NCI-H345 (cell line): ENCODE measurements at places on chromosomes 3 and 15.

GRCh38 chr3:152349392-152349791 is 80.7 kb downstream of the MBNL1 start:
- DNase-seq = no peak

DNA sequence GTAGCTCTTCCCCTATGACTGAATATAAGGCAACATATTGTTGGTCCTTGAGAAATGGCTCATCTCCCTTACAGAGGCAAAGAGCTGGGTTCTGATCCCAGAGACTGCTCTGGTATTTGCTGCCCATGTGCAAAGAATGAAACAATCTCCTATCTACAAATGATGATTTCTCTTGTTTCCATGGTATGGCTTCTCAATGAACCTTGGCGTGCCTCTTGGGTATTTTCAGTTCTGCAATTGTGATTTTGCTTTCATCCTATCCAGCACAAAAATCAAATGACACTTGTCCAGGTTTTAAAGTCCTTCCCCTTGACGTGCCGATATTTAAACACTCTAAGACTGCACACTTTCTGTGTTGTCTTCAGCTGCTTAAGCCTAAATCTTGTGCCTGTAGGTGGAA is 109.8 kb upstream of the NR2F2 start:
- no peak for DNase-seq

DNA sequence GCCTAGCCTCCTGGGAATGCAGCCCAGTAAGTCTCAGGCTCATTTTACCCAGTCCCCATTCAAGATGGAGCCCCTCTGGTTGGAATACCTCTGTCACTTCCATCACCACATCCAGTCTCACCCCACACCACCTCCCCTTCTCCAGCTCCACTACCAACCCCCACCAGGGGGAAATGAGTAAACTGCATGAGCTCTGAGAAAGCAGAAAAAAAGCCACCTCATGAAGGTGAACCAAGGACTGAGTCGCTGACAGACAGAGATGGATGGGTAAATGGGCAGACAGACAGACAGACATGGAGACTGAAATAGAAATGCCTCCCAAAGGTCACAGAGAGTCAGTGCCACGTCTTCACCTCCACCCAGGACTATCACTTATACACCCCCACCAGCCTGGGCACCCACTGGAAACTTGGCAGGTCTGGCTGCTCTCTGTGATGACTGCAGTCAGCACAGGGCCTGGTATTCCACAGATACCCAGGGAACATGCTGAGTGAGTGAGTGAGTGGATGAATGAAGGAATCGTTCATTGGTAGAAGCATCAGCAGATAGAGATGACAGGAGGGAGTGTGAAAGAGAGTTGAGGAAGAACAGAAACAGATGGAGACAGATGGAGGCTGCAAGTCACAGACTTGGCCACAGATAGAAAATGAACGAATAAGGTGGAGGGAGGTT is 4.9 kb upstream of the LOXL1 start:
- no peak for DNase-seq

- DNase-seq = no peak
Measured at GRCh38 chr3:46924921-46925584, 47.5 kb downstream of the PTH1R start.

DNA sequence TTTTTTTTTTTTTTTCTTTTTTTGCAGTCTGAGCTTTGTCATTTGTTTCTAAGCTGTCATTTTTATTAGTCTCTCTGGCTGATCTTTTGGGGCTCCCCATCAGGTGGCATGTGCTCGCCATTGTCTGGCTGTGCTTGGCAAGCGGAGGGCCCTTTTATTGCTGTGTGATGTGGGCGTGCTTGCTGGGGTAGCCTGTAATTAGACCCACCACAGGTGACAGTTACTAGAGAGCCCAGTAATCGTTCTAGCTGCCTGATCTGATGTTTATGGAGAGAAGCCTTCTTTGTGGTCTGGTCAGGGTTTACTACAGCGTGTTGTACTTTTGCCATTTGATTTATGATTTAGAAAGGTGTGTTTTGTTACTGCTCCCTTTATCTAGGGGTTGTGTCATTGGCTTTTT is 179.9 kb downstream of the MCTP2 start:
- peak; percentile 90 for DNase-seq

DNA sequence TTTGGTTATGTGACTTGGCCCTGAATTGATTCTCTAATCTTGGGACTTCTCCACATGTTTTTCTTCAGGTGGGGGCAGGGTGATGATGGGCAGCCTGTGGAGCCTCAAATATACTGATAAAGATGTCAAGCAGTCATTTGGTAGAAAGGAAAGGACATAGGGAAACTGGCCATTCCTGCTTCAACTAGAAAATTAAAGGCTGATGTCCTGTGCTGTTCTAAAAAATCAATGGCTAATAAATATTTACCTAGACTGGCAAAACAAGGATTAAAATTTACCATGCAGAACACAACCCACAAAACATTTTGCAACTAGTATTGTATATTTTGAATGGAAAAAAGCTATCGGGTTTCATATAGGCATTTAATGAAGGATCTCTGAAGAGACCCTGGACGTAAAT is 133.7 kb downstream of the GADL1 start:
- DNase-seq = no peak

DNA sequence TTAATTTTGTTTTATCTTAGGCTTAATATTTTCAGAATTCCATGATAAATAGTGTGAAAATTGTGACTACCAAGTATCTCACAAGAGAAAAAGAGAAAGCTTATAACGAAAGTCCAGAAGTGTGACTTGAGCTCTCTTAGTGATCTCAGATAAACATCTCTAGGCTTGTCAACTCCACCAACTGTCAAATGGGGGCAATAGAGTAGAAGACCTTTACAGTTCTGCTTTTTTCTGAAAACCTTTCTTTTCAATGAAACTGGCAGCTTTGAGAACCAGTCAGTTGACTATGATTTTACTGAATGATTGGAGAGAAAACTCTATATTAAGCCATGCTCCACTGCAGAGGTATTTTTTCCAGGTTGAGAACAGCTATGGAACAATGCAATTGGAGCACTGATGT is 119.2 kb upstream of the TP63 start:
- no peak for DNase-seq

GRCh38 chr15:26037369-26037768 is 174.2 kb upstream of the ATP10A start:
- DNase-seq = no peak

GRCh38 chr3:31622636-31623288 is 90.0 kb downstream of the STT3B start:
- DNase-seq = no peak

DNA sequence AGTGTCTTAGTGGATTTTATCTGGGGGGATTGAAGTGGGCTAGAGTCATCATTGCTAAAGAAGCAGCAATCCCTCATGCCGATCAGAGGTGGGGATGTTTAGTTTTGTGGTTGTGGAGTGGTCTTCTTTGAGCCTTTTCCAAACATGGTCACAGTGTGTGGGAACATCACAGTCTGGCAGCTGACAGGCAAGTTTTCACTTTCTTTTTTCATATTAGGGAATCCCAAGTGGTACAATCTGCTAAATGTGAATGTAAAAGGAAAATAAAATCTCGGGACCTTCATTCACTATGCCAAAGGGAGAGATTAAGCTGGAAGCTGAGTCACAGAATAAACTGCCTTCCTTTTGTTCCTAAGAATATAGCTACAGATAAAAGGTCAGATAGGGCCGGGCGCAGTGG is 10.4 kb upstream of the CX3CR1 start:
- DNase-seq = no peak

DNA sequence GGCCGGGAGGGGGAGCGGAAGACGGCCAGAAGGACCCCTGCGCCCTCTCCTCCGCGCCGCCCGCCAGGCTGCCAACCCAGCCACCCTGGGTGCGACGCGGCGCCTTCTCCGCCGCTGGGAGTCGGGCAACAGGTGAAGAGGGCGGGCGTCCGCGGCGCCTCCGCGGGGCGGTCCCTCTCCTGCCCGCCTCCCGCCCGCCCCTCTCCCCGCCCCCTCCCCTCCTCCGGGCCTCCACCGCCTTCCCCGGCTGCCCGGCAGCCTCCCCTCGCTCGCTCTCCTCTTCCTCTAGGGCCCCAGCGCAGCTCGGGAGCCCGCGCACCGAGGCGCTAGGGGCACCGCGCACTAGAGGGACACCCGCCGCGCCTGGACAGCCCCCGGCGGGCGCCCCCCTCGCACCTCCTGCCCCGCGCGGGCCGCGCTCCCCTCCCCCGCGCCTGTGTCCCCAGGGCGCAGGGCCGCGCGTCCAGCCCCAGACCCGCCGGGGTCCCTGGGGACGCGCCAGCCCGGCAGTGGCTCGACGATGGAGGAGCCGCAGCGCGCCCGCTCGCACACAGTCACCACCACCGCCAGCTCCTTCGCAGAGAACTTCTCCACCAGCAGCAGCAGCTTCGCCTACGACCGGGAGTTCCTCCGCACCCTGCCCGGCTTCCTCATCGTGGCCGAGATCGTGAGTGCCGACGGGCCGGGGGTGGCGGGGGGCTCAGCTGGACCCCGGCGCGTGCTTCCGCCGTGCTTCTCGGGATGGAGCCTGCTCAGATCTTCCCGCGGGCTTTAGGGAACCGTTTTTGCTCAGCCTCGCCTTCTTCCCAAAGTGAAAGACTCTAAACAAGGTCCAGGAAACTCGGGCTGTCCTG is at the start of gene CMTM8:
Gene CMTM8, plus strand, starts transcription at position 228 of the 854 bp plus-strand sequence. Its CDS starts 293 bp downstream, at position 521.
- DNase-seq = peak; percentile 63

DNA sequence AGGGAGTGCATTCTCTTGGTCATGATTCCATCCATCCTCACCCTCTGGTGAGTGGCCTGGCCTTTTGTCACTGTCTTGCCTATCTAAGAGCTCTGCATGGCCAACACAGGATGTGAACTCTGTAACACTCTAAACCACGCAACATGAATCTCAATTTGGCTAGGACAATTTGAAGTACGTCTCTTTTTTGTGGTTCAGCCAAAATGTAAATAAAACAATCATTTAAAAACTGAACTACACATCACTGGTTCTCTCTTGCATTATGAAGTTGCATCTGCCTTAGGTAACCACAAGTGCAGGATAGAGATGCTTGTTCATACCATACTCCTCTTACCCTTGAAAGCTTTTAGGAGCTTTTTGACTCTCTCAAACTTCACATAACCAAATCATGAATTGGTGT is 27.3 kb downstream of the CCR3 start:
- DNase-seq = no peak

- no peak for DNase-seq
Measured at GRCh38 chr15:47822048-47822447, 104.7 kb downstream of the SEMA6D start.

DNA sequence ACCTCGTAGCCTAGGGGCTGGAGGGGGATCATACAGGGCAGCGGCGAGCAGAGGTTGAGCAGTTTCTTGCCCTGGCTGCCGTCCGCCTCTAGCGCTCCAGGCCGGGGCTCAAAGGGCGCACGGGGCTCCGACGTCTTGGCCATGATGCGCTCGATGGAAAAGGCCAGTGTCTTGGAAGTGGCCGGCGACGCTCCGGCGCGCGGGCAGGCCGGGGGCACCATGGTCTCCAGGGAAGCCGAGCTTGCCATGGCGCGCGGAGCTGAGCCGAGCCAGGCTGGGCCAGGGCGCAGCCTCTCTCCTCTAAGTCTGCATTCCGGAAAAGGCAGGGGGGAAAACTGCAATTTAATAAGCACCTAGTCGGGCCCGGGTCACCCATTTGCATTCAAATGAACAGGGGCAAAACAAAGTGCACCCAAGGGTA is 719 bp downstream of the FEZF2 start:
- no peak for DNase-seq

- DNase-seq = no peak
Measured at GRCh38 chr3:46349484-46350261, 4.2 kb upstream of the CCR2 start.

DNA sequence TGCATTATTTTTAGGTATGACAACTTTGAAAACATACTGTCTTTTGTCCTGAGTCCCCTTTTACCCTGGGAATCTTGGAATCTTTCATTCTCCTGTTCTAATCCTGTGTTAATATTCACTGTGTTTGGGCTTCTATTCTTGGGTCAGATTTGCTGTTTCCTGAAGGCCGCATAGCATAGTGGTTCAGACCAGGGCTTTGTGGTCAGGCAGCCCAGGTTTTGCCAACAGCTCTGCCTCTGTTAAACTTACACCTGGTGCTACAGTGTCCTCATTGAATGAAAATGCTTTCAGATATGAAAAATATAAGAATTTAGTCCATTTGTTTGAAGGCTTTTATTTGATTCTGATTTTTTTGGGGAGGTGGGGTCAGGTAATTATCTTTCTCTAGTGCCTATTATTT is 58.4 kb downstream of the SLC25A26 start:
- DNase-seq = no peak

- no peak for DNase-seq
Measured at GRCh38 chr3:53324105-53324504, 23.2 kb downstream of the DCP1A start.

DNA sequence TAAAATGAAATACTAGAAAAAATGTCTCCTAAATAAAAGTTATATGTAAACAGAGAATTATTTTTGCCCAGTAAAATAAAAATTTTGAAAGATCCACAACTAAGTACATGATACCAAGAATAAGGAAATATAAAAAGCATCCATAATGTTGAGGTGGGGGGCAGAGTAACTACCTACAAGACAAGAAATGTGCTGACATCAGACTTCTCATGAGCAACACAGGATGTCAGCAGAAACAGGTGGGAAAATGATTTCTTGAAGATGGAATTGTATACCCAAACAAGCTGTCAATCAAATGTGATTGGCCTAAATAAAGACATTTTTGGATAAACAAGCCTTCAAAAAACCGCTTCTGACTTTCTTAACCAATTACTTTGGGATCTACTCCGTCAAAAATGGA is 143.9 kb upstream of the LIPC start:
- no peak for DNase-seq

DNA sequence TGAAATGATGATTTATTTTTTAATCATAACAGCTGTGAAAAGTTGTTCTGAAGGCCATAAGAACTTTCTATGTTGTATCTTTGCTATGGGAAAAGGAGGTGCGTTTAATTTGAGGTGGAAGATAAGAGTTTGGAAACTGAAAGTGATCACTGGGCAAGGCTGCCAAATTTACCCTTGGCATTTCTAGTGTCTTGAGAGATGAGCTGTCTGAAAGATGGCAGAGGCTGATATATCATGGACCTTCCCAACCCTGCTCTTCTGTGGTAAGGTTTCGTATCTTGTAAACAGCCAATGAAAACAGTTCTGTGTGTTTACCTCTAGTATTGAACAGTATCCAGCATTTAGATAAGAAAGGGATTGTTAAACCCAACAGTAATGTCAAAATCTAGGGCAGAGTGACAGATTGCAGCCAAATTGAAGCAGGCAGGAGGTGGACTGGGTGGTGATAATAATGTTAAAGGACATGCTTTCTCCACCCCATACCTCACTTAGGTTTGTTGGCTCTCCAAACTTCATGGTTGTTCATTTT is 15.8 kb upstream of the NFKBIZ start:
- no peak for DNase-seq

GRCh38 chr3:124443446-124443845 is 286.8 kb upstream of the UMPS start:
- DNase-seq = no peak

GRCh38 chr3:159938714-159939113 is 49.9 kb upstream of the IL12A start:
- DNase-seq = no peak

- no peak for DNase-seq
Measured at GRCh38 chr3:172635588-172635987, 75.3 kb downstream of the NCEH1 start.
